NCI-H2171 treated with DMSO at 0.1 percent for 48 hours (cell line): ENCODE measurements at places on chromosomes 5 and 9.
A peak's percentile ranks its signal among the peaks of the same experiment; 100 is the strongest.

- no peak for DNase-seq
Measured at GRCh38 chr9:114666851-114667250, 9.2 kb upstream of the TEX53 start.

DNA sequence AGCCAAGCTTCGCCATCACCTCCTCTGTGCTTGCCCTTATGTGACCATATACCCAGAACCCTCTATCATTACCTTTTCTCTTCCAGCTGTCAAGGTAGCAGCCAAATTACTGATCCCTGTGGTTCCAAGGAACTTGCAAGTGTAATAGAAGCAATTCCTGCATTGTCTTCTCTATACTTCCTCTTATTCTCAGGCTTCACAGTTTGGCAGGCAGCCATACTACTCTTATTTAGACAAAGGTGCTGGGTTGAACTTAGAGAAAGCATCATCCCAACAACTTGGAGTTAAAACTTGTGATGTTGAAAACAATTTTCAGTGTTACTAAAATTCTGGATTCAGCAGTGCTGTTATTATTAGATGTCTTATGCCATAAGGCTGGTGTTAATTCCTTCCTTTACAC, 93.2 kb downstream of the NLN start:
- no peak for DNase-seq

DNA sequence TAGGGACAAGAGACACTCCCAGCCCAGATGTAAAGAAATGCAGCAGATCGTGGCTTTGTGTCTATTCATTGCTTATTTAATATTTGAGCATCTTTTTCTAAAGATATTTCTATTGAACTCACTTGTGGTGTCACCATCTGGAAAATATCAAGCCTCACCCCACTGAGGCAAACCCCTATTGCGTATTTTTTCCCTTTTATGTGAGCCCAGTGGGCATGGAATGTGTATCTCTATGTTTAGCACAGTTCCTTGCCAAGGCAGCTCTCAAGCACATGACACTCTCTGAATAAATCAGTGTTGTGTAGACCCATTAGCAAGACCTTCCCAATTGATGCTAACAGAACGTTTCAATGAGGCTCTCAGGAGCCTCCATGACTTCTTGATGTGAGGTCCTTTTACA, 81.6 kb downstream of the TMEM174 start:
- no peak for DNase-seq

- DNase-seq: no peak
Measured at GRCh38 chr5:39102684-39103155, 28.5 kb upstream of the RICTOR start.

DNA sequence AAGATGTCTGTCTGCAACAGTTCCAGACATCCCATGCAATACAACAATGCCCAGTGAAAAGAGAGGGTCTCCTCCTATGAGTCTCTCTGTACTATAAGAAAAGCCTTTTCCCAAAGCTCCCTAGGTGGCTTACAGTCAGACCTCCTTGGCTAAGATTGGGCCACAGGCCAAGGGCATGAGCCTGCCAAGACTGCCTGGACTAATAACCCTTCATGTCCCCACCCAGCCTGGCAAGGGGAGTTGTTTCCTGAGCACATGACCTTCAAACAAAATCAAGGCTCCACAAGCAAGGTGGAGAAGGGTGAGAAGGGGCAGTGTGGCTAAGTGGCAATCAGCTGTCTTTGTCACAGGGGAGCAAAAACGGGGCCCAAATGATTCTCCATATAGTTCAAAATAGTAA, 75.6 kb upstream of the ZSWIM6 start:
- DNase-seq: no peak

DNA sequence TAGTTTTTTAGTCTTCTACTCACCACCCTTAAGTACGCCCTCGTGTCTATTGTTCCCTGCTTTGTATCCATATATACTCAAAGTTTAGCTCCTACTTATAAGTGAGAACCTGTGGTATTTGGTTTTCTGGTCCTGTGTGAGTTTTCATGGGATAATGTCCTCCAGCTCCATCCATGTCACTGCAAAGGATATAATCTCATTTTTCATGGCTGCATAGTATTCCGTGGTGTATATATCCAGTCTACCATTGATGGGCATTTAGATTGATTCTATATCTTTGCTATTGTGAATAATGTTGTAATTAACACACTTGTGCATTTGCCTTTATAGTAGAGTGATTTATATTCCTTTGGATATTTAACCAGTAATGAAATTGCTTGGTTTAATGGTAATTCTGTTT, 579.9 kb downstream of the CDH18 start:
- no peak for DNase-seq

- DNase-seq: no peak
Measured at GRCh38 chr9:113436728-113437515, 26.4 kb downstream of the C9orf43 start.

DNA sequence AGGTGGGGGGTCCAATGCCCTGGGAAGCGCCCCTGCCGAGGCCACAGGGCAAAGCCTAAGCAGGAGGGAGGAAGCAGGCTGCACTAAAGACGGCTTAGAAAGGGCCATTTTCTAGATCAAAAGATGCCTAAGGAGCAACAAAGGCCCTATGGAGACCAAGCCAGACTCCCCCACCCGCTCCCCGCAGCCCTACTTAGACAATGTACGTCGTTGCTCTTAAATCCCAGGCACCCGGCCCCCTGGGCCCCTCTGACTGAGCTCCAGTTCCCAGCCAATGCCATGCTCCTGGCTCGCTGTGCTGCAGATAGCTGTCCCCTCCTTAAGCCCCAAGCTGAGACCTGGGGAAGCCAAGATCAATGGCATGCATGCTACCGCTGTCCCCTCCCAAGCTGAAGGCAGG, 10.3 kb downstream of the IPPK start:
- no peak for DNase-seq

- peak; percentile 92 for DNase-seq
Measured at GRCh38 chr9:101999441-101999840, 261.0 kb upstream of the GRIN3A start.

- DNase-seq: peak; percentile 42
Measured at GRCh38 chr9:121278477-121279261, 10.7 kb downstream of the GSN start.

DNA sequence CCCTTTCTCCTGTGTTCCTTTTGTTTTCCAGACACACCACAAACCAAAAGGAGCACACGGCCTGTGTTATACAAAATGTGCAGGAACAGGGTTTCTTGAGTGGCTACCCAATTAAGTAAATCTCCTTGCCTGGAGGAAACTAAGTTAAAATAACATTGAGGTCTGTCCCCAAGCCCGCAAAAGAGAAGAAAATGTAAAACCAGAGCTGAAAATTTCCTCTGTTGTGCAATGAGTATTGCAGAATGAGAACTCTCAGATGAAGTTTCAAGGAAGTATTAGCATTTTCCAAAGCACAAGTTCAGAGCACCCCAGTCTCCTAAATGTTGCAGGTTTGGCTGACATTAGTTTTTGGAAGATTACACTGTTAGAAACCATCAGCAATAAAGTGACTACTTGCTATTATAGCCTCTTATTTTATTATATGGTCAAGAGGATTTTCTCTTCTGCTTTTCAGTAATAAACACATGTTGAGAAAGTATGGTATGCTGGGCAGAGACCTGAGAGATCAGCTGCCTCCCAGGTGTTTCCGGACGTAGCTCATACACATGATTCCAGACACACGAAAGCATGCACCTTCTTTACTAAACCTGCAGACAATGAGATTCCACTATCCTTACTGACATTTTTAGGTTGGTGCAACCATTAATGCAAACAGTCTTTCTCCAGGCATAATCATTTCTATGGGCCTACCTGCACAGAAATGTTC, 161.3 kb downstream of the SNCAIP start:
- no peak for DNase-seq

- DNase-seq: no peak
Measured at GRCh38 chr5:17267106-17267505, 49.7 kb downstream of the BASP1 start.

GRCh38 chr9:130944510-130945058, 5.5 kb upstream of the FIBCD1 start:
- no peak for DNase-seq

DNA sequence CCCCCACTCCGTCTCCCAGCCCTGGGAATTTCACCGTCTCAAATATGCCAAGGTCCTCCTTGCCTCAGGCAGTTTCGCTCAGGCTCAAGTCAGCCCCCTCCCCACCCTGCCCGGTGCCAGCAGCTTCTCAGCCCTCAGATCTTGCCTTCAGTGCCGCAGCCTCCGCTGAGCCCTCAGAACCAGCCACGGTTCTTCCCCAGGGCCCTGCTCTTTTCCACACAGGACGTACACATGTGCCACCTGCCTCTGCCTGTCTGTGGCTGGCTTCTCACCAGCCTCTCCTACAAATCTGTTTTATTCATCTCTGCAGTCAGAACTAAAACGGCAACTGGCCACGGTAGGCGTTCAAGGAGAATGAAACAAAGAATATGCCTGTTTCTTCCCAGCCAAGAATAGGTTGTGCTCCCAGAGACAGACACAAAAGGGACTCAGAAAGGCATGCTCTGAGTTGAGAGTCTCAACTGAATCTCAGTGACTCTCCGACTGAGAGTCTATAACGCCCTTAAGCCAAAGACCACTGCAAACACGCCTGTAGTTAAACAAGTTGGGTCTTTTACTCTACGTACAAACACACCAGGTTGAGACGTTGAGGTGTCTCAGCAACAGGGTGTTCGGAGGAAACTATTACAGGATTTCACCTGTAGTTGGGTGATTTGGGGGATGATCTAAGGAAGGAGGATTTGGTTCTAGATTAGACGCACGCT, 10.6 kb upstream of the GRIN1 start:
- DNase-seq: no peak

DNA sequence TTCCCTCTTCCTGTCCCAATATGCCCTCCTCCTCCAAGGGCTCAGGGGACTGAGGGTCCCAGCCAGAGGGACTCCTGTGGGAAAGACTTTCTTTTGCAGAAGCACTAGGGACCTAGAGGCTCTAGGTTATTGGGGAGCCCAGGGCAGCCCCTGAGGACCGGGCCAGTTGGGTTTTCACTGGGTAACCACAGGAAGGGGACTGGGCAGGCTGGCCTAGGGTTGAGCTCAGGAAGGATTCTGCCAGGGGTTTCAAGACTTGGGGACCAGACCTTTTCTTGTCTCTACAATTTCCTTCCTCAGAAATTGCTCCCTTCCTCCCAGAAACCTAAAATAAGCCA, 24.4 kb upstream of the HMCN2 start:
- no peak for DNase-seq

DNA sequence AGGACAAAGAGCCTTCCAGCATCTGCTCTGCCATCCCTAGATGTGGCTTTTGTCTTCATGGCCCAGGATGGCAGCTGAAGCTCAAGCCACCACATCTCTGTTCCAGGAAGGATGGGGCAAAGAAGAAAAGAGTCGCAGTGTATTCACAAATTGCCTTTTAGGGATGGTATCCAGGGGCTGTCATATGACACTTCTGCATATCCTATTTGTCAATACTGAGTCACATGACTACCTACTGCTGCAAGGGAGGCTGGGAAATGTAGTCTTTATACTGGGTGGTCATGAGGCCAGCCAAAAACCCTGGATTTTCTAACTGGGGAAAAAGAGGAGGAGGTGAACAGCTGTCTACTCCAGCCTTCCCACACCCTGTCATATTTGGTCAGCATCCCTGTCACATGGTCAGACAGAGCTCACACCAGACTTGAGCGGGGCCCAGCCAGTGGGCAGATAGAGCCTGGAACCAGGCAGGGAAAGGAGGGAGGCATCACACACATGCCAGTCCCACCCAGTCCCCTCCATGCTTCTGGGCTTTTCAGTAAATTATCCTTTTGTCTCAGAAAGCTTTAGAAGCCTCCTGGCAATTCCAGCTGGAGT, 52.0 kb downstream of the OLFM1 start:
- DNase-seq: peak; percentile 39

DNA sequence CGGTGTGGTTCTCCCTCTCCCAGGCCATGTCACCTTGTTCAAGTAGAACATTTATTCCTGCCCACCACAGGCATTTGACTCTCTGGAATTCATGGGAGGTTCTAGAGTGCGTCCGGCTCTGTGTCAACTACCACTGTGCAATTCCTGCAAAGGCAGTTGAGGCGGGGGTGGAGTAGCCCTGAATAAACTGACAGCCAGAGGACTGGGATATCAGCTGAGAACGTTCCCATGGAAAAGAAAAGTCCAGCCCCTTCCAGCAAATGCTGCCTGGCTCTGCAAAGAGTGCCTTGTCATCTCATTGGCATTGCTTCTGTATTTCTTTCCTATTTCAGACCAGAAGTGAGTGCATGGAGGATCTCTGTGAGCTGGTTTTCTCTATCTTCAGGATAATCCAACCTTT, 18.9 kb upstream of the MEGF9 start:
- no peak for DNase-seq

GRCh38 chr5:173816728-173817127, 71.4 kb upstream of the CPEB4 start:
- DNase-seq: no peak

GRCh38 chr9:99746406-99746805, 75.3 kb upstream of the NR4A3 start:
- no peak for DNase-seq

DNA sequence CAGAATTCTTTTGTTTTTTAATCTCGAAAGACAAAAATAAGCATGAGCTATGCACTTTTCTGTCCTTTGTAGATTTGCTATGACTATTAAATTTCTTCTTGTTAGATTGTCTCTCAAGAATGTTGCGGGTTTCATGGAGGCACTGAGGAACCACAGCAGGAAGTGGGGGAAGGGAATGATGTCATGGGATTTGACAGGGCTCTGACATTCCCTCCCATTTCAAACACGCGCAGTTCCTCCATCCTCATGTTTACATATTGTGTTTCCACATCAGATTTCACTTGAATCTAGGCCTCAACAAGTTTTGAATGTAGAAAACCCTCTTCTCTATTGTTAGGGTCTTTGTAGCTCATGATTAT, 154.8 kb downstream of the PALM2AKAP2 start:
- no peak for DNase-seq

DNA sequence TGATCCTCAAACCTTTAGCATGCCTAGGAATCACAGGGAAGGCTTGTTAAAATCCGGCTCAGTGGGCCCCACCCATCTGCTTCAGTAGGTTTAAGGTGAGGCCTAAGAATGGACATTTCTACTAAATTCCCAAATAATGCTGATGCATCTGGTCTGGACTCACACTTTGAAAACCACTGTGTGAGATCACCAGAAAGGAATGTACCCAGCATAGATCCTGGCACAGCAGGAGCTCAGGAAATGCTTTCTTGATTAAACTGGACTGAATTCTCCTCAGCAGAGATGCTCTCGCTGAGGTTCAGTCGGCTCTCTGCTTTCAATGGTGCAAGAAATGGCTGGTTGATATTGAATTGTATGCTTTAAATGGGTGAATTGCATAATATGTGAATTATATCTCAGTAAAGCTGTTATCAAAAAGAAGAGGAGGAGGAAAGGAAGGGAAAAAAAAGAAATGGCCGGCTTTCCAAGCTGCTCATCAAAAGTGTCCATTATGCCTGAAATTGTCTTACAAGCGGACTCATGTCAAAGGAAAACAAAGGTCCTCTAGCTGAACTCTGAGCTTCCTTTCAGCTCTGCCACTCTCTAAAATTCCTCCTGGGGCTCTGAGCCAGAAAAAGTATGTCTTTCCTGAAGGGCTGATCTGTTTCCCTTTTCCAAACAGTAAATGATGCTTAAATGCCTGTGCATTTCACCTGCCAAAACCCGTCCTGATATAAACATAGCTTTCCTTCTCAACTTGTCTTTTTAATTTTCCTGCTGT, 77.6 kb upstream of the SAP30L start:
- no peak for DNase-seq

GRCh38 chr9:79883073-79883645, 311.4 kb downstream of the TLE4 start:
- no peak for DNase-seq
